Stimulated activated CD4-positive, alpha-beta T cell treated with anti-CD3 and anti-CD28 coated beads, TNF-alpha, amount 100 ng/mL, for 24 hours (primary cell): ENCODE measurements at places on chromosomes 11 and 22.

DNA sequence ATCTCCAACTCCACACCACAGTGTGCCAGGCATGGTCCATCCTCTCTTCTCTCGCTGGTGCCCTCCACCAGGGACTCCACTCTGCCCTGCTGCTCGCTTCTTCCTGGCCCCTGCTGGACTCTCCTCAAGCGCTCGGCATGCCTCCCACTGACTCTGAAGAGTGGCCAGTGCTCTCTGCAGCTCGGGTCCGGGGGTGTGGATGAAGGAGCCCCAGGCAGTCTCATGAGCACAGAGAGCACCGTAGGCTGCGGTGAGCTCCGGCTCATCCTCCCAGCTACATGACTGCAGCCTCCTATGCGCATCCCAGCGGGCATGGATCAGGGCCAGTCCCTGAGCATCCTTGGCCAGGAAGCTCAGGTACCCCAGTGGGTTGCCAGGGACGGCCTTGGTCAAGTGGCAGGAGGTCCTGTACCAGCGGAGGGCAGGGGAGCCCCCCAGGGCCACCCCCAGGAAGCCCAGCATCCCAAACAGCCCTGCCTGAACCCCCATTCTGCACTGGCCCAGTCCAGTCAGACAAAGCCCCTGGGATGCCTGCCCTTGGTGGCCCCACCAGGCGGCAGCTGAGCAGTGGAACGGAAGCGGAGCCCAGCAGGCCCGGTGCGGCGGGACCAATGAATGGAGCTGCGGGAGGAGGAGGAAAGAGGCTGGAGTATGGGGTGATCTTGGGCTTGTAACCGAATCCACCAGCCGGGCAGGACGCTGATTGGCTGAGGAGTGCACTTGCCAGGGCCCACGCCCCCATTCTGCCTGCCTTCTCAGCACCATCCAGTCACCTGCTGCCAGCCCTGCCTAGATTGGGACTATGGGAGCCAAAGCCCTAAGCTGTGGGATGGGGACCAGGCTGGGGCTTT is at the start of gene PLA2G3:
Gene PLA2G3 (minus strand): TSS at position 643 of the 851 bp plus-strand sequence. CDS start 154 bp downstream, at position 489.
- no peak for DNase-seq

DNA sequence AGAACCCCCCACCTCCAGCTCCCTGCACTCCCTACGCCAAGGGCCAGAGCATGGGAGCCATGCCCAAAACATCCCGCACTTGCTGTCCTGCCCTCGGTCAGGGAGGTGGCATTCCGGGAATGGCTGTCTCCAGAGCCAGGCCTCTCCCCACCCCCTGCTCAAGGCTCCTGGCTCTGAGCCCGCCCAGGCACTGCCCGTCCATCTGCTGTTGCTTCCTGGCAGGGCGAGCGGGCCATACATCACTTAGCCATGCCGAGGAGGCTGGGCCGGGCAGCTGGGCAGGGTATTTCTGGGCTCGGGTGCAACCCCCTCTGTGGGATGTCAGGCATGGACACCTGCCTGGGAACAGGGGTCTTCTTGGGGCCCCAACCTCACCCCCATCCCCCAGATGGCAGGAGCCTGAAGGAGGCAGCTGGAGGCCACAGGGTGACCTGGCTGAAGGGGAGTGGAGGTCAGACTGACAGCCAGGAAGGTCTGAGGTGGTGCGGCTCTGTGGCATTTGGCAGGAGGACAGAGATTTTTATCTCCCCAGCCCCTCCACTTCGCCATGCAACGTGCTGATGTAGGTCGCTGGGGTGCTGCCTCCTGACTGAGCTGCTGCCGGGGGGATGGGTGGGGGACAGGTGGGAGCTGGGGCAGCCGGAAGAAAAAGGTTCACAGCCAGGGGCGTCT is 8.7 kb upstream of the CABP7 start:
- no peak for DNase-seq

DNA sequence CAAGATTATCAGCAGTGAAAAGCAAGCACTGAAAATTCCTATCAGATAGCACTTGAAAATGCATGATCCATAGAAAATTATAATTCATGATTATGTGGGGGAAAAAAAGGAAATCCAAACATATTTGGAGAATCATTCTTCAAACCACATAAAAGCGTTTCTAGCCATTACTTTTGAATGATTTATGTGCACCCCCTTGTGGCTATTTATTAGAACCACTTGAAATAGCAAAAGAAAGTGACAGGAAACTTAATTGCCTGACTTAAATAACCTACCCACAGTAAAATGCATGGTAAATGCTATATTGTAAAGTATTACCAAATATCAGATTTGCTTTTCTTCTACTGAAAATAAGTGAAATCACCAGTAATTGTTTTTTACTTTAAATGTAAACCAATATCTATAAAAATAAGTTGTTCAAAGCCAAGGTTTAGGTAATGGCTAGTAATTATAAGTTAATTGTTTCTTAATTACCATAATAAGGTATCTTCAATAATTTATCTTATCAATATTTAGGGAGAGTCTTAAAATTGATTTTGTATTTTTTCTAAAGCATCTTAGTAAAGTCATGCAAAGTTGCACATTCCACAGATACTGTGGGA is 168.5 kb downstream of the ARHGAP42 start:
- DNase-seq: no peak

GRCh38 chr11:108945341-108945740 is 280.5 kb downstream of the DDX10 start:
- no peak for DNase-seq

- DNase-seq: peak; percentile 9
These were observed 215.0 kb upstream of the CTSC start for GRCh38 chr11:88552379-88553062.

DNA sequence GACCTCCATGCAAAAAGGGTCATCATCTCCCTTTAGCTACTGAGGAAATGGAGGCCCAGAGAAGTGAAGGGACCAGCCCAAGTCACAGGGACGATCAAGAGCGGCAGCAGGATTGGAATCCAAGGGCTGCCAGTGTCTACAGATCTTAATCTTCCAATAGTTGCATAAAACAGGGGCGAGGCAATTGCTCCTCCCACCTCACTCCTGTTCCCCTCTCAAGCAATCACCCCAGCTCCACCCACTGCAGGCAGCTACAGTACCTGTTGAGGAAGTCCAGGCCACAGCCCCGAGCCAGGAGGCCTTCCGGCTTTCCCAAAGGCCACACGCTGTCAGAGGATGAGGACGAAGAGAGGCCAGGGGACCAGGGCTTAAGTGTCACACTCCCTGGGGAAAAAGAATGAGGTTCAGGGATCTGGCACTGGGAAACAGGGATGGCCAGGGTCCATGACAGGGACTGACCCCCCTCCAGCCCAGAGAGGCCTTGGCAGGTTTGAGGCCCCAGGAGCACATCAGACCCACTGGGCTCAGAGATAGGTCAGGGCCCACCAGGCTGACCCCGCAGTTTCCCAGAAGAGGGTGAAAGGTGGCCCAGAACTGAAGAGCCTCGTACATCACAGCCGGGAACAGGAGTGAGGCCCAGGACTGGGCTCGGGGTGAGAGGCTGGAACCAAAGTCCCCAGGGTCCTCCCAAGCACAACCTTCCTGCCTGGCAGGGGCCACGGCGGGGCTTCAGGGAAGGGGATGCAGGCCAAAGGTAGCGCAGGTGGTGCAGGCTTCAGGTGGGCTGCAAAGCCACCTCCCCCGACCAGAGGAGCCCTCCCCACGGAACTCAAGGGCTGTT is 16.4 kb upstream of the MFNG start:
- no peak for DNase-seq

DNA sequence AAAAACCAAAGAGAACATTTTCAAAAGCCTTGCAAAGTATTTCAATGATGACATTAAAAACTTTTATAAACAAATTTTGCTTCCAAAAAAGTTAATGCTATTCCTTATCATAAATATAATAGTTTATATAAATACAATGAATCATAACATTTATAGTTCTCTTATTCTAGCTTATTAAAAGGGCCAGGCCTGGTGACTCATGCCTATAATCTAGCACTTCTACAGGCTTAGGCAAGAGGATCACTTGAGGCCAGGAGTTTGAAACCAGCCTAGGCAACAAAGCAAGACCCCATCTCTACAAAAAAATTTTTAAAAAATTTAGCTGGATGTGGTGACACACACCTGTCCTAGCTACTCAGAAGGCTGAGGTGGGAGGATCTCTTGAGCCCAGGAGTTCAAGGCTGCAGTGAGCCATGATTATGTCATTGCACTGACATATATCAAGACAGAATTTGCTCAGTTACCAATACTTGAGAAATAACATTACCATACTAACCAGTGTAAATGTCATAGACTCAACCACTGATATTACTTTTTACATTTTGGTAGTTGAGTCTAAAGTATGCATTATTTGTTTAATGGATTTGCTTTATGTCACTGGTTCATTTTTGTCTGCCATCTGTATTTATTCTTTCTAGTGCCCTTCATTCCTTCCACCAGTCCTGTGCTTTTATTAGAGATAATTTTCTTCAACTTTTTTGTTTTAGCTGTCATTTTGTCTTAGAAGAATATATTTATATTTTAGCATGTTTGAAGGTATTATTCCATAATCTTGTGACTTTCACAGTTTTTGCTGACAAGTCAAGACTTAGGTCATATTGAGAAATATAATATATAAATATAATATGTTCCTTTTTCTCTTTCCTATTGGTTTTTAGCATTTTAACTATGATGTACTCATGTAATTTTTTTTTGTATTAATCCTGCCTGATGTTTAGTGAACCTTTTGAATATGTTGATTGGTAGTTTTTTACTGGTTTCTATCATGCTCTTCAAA is 56.2 kb downstream of the CYP2R1 start:
- no peak for DNase-seq

- no peak for DNase-seq
These were observed 105.0 kb downstream of the SHANK2 start for GRCh38 chr11:71147331-71147730.

DNA sequence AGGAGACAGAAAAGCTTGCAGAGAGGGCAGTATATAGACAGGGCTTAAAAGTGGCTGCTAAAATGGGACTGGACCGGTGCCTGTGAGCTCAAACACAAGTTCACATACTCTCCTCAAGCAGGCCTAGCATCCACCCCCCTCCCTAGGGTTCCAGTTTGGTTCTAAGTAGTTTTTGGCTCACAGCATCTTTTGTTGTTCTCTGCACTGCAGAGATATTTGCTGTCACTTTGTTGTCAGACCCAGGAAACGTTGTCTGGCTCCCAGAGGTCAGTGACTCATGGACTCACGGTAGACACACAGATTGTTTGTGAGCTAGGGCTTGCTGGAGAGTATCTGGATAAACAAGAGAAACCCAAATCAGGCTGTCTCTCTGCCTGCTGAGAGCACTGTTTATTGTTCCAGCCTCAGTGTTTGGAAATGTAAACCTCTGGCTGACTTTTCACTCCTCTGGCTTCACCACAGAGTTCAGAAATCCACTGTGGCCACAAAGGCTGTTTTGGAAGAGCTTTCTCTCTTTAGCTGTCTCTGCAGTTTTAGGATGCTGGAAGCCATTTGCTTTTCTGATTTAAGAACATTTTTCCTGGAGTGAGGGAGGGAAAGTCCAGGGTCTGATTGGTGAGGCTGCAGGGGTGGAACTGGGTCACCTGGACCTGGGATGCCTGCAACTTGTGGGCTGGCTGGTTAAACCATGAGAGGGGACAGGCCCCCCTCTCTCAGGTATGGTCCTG is 303.7 kb upstream of the PLET1 start:
- DNase-seq: no peak

DNA sequence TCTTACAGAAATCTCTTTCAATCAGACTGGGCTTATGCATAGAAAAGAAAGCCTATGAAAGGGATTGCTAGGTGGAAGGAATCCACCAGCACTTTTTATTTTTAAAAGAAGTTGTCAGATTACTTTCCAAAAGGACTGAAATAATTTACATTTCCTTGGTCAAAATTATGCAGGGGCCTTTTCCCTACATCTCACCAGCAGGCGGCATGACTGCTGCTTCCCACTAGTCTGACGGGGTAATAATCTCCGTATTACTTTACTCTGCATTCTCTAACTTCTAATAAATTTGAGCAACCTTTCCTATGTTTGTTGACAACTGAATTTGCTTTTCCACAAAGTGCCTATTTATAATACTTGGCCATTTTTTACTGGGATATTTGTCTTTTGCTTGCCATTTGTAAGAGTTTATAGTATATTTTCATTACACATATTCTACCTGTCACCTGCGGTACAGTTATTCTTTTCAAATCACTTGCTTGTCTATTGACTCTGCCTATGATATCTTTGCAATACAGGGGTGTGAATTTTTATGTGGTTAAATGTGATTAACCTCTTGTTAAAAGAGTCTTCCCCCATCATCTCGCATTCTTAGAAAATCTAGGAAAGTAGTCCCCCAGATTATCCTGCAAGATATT is 51.9 kb upstream of the USP47 start:
- no peak for DNase-seq

- no peak for DNase-seq
These were observed 25.5 kb upstream of the MALAT1 start for GRCh38 chr11:65473278-65473860.

GRCh38 chr11:110928391-110928790 is 216.2 kb upstream of the ARHGAP20 start:
- no peak for DNase-seq

- DNase-seq: no peak
These were observed 5.7 kb downstream of the UPK3A start for GRCh38 chr22:45290410-45290936.

DNA sequence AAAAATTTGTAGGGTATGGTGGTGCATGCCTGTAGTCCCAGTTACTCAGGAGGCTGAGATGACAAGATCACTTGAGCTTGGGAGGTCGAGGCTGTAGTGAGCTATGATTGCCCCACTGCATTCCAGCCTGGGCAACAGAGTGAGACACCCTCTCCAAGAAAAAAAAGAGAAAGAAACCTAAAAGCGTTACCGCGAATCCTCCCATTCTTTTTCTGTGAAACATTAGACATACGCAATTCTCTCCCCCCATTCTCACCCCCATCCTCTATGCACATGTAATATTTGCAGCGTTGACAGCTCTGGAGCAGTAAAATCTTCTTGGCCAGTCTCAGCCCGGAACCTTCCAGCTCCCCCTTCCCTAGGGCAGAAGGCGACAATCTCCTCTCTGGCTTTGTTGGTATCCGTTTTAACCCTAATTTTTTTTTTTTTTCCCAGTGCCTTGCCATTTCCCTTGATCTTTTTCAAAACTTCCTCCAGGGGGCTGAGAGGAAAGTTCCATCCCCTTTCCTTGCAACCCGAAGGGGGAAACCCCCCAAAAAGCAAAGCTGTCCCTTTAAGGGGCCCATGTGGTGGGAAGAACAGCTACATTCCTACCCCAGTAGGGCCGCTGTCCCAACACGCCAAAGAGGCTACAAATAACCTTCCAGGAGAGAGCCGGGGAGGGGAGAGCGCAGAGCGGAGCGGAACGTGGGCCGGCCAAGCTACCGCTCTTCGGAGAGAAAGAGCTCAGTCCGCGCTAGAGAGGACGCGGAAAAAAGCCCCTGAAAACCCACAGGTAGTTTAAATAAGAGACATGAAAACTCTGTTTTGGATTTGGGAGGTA is 1.9 kb downstream of the LRP4 start:
- no peak for DNase-seq
